Foreskin keratinocyte (primary cell): ENCODE measurements at places on chromosomes 6 and 20. TPM values are rescaled to one million over a fixed set of nuclear protein-coding genes. Genes with fewer than 3 reads are reported as not detected.
A peak's percentile ranks its signal among the peaks of the same experiment; 100 is the strongest.

DNA sequence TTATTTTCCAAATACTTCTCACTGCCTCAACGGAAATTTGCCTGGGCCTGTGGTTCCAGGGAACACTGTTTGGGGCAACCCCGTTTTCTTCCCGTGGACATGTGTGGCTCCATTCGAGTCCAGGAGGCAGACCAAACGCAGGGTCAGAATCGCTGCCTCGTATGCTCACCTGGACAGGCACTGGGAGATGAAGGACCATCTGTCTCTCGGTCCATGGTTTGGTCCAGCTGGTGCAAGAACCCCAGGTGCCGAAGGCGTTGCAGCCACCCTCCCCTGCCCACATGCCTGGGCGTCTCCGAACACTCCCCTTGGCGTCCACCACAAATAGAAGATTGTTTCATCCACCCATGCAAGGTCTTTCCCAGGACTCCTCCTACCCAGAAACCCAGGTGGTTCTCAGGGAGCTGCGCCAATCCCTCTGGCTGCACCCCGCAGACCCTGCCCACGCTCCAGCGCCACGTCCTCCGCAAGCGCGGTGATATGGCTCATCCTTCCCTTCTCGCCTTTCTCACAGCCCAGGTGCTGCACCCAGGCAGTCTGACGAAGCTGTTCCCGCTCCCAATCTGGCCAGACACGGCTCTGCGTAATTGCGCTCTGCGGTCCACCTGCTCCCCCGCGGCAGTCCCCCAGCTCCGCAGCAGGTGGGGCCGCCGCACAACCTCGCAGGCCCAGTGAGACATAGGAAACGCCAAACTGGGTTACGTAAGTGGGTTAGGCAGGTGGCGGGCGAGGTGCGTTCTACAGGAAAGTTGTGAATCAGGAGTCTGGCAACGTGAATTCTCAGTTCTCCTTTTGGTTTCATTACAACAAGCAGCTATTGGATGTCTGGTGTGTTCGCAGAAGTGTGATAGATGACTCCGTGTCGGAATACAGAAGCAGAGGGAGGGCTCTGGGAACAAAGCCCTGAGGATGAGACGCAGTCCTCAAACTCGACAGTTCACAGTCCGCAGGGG, 146.2 kb upstream of the ECI2 start:
- DNase-seq, result peak; percentile 100

- DNase-seq, result no peak
Observed at GRCh38 chr6:130962966-130963365, 100.1 kb downstream of the EPB41L2 start.

The FAM162B gene
- not detected in 2 replicates for total RNA-seq

DNA sequence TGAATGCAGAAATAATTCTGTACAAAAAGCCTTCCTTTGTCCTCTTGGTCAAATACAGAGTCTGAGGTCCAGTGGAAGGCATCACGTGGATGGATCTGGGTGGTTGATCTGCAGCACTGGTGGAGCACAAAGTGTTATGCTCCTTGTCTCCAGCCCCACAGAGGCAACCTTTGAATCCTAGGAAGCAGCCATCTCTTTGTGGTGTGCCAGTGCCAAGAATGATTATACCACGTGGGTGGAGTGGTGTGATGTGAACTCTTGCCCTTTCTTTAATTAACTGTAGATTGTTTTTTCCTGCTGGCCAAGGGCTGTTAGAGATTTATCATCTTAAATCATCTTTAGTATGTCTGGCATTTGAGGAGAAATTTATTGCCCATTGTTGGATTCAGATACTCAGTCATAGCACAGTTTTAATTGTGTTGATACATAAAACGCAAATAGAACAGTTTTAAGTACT, 31.1 kb downstream of the NCOA7 start:
- no peak for DNase-seq

- DNase-seq, result no peak
Observed at GRCh38 chr6:167665698-167666330, 160.9 kb upstream of the AFDN start.

DNA sequence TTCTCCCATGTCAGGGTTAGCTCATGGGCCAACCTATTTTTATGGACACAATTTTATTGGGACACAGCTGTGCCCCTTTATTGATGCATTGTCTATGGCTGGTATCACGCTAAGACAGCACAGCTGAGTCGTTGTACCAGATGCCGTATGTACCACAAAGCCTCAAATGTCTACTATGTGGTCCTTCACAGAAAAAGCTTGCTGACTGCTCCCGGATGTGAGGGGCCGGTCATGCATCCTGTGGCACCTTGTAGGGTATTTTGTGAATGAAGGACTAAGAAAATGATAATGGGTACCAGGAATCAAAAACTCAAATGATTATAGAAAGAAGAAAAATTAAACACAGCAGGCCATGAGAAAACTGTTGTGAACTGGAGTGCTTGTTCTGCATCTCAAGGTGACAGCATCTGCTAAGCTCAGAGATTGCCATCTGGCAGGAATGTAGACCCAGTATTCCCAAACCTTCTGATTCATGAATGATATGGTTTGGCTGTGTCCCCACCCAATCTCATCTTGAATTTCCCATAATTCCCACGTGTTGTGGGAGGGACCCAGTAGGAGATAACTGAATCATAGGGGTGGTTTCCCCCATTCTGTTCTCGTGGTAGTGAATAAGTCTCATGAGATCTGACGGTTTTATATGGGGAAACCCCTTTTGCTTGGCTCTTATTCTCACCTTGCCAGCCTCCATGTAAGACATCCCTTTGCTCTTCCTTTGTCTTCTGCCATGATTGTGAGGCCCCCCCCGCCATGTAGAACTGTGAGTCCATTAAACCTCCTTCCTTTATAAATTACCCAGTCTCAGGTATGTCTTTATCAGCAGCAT, 248.5 kb downstream of the TSHZ2 start:
- no peak for DNase-seq
